T-helper 1 cell (primary cell): ENCODE measurements at places on chromosomes 16 and 17.

DNA sequence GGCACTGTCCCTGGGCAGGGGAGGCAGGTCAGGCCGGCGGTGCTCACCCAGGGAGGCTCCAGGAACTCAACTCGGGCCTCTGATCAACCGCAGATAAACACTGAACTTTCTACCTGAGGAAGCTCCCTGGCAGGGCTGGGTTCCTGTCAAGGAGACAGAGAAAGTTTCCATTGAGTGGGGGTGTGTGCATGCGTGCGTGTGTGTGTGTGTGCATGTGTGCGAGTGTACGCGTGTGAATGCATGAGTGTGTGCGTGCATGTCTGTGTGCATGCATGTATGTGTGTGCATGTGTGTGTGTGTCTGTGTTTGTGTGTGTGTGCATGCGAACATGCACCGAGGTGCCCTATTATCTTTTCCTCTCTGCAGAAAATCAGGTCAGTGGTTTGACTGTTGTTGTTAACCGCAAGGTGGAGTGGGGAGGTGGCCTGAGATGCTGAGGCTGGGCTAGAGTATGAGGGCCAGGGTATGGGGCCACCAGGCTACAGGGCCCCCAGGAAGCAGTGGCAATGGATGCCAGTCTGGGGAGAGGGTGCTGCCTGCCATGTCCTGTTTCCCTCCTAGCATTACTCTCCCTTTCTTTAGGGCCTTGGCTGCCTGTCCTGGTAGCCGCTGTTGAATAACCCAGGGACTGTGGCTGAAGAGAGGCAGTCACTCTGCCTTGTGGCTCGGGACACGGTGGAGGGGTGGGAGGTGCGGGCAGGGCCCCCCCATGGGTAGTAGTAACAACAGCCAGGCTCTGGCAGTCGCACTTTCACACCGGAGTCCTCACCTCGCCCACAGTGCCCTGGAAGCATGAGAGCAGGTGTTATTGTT lies 24.0 kb downstream of the CCR7 start:
- DNase-seq: peak; percentile 59

- no peak for DNase-seq
These were observed 1.0 kb downstream of the HSD11B2 start for GRCh38 chr16:67431775-67432505.

GRCh38 chr17:77722366-77722765 lies 236.1 kb upstream of the TNRC6C start:
- no peak for DNase-seq

GRCh38 chr17:43854498-43854897 lies 7.5 kb downstream of the CD300LG start:
- no peak for DNase-seq
